Stimulated activated CD8-positive, alpha-beta memory T cell treated with anti-CD3 and anti-CD28 coated beads, Interleukin-15, amount 100 ng/mL, for 4 hours (primary cell): ENCODE measurements at places on chromosomes 13 and 19.

- DNase-seq = no peak
Observed at GRCh38 chr13:41122838-41123237, 9.8 kb downstream of the KBTBD6 start.

DNA sequence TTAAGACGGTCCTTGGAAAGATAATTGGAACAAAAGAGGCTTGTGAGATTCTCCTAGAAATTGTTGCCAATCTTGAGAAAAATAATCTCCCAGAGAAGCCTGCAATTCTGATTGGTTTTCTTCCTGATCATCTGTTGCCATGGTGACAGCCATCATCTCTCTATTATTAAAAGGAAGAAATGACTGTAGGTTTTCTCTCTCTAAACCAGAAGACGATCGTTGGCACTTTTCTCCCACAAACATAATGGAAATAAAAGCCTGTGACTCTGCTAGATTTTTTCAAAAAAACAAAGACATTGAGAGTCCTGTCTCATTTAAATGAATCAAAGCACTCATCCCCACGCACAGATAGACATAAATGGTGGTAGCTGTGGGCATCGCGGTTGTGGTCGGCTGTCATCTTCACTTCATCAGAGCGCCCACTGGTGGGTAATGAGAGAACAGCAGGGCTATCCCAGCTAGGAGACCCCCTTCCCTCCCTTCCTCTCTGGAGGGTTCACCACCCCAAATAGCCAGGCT lies 21.7 kb upstream of the CALM3 start:
- DNase-seq = no peak

DNA sequence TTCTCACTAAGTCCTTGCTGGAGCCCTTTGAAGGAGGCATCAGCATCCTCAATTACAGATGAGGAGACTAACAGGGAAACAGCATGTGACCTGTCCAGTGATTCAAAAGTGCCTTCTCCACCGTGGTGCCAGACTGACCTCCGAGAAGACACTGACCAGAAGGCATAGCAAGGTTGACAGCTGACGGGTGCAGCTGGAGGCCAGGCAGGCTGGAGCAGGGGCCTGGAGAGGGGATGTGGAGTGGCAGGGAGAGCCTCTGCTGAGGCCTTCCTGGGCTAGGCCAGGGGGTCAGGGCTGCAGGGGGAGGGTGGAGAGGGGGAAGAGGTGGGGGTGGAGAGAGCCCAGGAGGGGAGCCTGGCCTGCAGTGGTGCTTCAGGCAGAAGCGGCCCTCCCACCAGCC lies 66.3 kb downstream of the KCTD15 start:
- DNase-seq = no peak

GRCh38 chr19:35063940-35064818 lies 22.7 kb downstream of the HPN start:
- DNase-seq = no peak
